ENCODE measurements at places on chromosomes 7 and 10.

GRCh38 chr10:79129361-79129997, 60.7 kb downstream of the ZMIZ1 start:
- DNase-seq: no peak

- DNase-seq: no peak
These were observed 30.3 kb downstream of the ARL5B start for GRCh38 chr10:18689498-18689897.

- DNase-seq: no peak
These were observed 120.4 kb upstream of the SDK1 start for GRCh38 chr7:3180604-3181003.

- DNase-seq: no peak
These were observed 14.7 kb downstream of the KCTD7 start for GRCh38 chr7:66643395-66643794.

DNA sequence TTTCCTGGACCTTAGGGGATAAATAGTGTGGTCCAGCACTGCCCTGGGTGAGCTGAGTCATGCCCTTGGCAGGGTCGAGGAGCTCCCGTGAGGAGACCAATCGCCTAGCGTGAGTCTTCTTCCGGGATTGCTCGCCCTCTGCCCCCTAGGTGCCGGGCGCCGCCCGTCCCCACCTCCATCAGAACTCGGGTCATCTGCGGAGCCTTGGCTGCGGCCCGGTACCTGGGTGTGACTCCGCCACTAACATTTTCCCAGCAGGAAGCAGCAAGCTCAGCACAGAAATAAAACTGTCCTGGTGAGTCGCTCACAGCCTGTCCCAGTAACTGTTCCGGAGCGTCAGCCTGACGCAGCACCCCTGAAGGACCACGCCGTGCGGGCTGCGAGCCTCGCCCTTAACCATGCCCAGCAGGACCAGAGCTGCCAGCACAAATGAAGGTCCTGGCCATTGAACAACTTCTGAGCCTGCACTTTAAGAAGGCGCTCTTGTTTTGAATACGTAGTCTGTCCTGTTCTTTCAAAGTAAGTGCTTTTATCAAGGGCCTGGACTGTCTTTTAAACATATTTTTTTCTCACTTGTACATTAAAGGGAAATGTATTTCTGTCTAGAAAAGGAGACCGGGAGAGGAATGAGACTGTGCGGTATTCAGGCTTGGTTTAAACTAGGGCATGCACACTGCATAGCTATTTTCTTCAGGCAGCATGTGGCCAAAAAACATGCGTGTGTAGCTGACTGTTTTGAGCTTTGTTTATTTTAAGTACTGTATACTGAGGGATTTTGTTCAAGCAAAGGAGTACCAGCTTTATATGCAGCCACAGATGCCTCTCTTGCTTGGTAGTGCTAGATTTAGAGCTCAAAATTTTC, 136.7 kb downstream of the HECW1 start:
- DNase-seq: peak; percentile 45

DNA sequence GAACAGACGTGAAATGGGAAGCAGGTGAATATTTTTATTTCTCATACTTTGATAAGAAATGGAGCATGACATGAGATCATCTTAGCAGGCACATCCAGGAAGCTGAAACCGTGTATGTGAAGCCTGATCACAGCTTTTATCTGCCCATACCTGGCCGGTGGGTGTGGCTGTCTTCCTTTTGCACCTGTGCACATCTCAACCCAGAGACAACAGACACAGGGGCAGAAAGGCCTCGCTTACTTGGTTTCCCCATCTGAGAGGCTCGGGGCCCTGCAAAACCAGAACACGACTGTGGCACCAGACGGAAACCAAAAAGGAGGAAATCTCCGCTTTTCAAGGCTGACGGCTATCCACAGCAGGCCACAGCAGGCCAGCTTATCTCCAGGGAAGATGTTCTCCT, 116.4 kb downstream of the TCERG1L start:
- DNase-seq: no peak

- no peak for DNase-seq
These were observed 9.2 kb upstream of the CPA1 start for GRCh38 chr7:130371046-130371445.

- no peak for DNase-seq
These were observed 30.3 kb upstream of the R3HCC1L start for GRCh38 chr10:98104125-98104524.

DNA sequence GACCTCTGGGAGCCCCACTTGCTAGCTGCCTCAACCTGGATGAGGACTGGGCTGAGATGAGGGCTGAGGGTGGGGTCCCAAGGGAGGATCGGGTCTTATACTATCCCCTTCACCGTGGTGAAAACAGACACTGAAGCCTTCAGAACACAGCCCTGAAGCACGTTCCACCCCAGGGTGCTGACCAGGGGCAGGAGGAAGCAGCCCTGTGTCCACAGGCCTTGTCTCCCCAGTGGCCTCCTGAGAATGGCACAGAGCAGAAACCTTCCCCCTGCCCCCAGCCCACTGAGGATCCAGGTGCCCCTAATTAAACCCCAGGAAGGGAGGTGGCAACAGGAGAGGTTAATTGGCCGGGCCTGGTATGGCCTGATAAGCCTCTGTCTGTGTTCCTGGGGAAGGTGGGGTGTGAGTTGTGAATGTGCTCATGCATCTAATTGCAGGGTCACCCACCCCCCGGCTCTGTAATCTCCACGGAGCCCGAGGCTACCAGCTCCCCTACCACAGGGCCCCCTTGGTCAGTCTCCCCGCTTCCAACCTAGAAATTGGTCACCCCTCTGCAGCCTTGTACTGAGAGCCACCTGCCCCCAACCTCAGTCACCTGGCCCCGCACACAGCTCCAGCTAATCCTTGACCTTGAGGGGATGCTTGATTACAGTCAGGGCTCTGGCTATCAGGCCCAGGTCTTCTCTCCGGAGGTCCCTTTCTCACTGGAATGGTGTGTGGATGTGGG, 159.0 kb upstream of the UNC5B start:
- no peak for DNase-seq

- DNase-seq: no peak
These were observed 369.3 kb downstream of the CALN1 start for GRCh38 chr7:72042855-72043254.

GRCh38 chr7:133575726-133576440, 323.0 kb downstream of the EXOC4 start:
- peak; percentile 42 for DNase-seq

- DNase-seq: no peak
These were observed 170.3 kb downstream of the PAXIP1 start for GRCh38 chr7:154832557-154833138.

- DNase-seq: no peak
These were observed 55.5 kb upstream of the STEAP1B start for GRCh38 chr7:22555476-22555875.

DNA sequence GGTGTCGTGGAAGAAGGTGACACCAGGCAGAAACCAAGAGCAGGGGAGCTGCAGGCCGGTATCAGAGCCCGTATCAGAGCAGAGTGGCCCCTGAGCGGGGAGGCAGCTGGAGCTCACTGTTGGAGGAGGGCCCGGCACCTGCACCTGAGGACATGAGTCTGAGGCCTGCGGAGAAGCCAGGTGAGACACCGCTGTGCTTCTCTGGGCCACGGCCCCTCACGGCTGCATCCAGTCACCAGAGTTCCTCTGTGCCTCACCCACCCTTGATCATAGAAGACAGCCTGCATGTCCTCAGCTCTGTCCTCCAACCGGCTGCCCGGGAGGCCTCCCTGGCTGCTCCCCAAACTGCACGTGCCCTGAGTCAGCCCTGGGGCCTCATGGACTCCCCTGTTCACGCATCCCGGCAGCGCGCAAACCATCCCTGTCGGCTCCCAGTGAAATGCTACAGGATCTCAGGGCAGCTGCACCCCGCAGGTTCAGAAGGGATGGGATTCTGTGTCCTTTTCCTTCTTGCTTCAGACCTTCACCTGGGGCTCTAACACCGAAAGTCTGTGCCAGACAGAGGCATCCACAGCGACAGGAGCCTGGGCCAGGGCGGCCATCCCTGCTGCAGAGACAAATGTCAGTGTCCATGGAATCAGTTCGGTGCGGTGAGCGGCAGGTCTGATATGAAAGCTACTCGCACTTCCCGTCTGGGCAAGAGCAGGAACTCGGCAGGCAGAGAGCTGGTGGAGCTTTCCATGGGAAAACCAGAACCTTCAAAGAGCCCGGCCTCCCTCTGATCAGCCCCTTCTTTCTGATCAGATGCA, 111.9 kb upstream of the FAM20C start:
- no peak for DNase-seq

- DNase-seq: no peak
These were observed 75.9 kb downstream of the INSIG1 start for GRCh38 chr7:155373359-155374273.

DNA sequence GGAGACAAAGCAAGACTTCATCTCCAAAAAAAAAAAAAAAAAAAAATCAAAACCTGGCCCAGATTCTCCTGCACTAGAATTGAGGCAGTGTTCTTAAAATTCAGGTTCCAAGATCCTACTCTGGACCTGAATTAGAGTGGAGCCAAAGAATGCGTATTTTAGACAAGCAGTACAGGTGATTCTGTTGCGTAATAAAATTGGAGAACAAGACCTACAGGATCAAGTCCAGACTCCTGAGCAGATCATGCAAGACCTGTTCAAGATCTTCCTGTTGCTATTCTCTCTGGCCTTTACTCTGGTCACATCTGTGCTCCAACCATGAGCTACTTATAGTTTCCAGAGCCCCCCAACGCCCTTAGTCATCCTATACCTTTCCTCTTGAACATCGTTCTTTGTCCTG, 51.5 kb upstream of the RSBN1L start:
- no peak for DNase-seq

GRCh38 chr7:147044941-147045340, 928.3 kb downstream of the CNTNAP2 start:
- no peak for DNase-seq

- DNase-seq: no peak
These were observed 6.2 kb upstream of the FOXK1 start for GRCh38 chr7:4675771-4676367.

- DNase-seq: no peak
These were observed 6.0 kb downstream of the TEX47 start for GRCh38 chr7:88789480-88790064.

DNA sequence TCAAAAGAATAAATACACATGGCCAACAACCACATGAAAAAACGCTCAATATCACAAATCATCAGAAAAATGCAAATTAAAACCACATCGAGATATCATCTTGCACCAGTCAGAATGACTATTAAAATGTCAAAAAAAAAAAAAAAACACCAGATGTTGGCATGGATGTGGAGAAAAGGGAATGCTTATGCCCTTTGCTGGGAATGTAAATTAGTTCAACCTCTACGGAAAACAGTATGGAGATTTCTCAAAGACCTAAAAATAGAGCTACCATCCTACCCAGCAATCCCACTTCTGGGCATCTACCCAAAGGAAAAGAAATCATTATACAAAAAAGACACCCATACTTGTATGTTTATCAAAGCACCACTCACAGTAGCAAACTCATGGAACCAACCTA, 45.0 kb upstream of the DIP2C start:
- DNase-seq: no peak

- DNase-seq: no peak
These were observed 129.5 kb downstream of the FGFR2 start for GRCh38 chr10:121468726-121469125.

- DNase-seq: no peak
These were observed 173.6 kb upstream of the STEAP4 start for GRCh38 chr7:88480271-88480670.

- no peak for DNase-seq
These were observed 5.8 kb downstream of the UNCX start for GRCh38 chr7:1238450-1238882.

GRCh38 chr10:63707254-63707910, 186.2 kb downstream of the REEP3 start:
- peak; percentile 94 for DNase-seq

- DNase-seq: no peak
These were observed 19.4 kb upstream of the LRRN3 start for GRCh38 chr7:111071556-111071955.

DNA sequence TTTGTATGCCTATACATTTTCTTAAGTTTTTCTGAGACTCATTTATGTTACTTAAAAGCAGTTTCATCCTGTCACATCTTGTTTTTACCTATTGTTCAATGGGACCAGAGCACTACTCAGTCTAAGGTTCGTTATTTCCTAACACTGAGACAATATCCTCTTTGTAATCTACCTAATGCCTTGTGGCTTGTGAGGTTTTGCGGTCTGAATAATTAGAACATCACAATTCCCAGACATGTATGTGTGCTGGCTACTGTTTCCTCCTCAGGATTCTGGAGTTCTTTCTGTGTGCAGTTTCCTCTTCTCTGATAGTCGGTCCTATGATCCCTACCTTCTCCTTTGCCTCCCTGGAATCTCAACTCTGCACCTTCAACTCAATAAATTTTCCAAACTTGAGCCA, 620.2 kb downstream of the ANKRD7 start:
- no peak for DNase-seq

DNA sequence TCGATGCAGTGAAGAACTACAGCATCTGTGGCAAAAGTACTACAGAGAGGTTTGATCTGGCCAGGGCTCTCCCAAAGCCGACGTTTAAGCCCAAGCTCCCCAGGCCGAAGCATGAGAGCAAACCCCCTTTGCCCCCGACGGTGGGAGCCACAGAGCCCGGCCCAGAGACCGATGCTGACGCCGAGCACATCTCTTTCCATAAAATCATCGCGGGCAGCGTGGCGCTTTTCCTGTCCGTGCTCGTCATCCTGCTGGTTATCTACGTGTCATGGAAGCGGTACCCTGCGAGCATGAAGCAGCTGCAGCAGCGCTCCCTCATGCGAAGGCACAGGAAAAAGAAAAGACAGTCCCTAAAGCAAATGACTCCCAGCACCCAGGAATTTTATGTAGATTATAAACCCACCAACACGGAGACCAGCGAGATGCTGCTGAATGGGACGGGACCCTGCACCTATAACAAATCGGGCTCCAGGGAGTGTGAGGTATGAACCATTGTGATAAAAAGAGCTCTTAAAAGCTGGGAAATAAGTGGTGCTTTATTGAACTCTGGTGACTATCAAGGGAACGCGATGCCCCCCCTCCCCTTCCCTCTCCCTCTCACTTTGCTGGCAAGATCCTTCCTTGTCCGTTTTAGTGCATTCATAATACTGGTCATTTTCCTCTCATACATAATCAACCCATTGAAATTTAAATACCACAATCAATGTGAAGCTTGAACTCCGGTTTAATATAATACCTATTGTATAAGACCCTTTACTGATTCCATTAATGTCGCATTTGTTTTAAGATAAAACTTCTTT, 2.3 kb downstream of the LRRTM3 start:
- DNase-seq: no peak

DNA sequence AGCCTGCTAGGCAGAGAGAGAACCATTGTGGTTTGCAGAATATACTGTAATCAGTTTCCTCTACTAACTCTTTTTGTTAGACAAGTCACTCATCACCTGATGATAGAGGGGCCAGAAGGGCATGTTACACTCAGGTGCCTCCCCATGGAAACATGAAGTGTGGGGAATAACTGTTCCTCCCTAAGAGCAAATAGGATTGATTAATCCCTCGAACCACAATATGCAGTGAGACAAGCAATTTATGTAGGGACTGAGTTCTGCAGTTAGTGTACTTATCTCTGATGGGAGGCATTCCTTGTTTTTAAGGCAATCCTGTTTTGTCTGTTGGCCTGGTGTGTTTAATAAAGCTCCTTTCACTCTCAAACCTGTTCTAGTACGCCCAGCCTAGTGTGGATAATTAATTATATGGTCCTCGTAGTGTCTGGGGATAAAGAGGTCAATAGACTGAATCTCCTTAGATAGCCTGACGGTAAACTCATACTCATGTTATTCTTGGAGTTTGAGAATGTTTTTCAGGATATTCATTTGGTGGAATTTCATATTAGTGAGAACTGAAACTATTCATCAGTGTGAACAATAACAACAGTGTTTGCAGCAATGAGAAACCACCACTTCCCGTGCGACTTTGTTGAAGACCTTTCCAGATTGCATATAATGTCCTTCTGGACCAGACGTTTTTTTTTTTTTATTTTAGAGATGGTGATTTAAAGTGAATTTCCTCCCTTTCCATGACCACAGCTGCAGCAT, 344.8 kb upstream of the FZD8 start:
- DNase-seq: no peak

Data from GM04504 (cell line).